ENCODE measurements at places on chromosomes 6 and 20.

DNA sequence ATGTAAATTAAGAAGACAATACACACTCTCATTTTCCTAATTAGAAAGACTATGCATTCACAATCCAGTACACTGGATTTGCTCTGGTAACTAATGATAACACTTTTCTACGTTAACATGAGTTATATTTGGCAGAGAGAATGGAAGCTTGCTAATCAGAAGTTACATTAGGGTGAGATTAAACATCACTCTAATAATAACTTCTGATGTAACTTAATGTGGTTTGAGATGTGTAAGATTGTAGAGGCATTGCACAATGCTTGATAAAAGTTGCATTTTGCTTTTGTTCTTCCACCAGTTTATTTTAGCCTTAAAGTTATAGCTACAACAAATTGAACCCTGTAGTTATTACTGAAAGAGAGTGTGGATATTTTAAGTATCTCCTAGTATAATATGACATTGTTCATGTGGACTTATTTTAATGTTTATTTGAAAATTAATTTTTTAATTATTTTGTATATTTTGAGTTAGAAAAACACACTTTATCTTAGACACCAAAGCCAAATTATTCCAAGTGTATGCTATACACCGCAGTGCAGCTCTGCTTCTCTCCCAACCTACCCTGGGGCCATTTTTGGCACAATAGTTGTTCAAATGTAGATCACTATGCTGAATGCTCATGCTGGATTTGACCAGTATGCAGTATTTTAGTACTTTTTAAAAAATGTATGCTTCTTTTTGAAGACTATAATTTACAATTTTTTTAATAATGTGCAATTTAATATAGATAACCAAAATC lies 143.2 kb downstream of the SLC16A10 start:
- no peak for DNase-seq

- DNase-seq = no peak
These were observed 553.7 kb downstream of the CD83 start for GRCh38 chr6:14671261-14671681.

GRCh38 chr6:123201869-123202372 lies 205.9 kb downstream of the CLVS2 start:
- DNase-seq = no peak

- DNase-seq = no peak
These were observed 97.8 kb downstream of the PLEKHG1 start for GRCh38 chr6:150697515-150697914.

GRCh38 chr6:56399250-56399671 lies 151.9 kb upstream of the COL21A1 start:
- no peak for DNase-seq

- no peak for DNase-seq
These were observed 39.5 kb upstream of the B4GALT5 start for GRCh38 chr20:49753133-49753532.

DNA sequence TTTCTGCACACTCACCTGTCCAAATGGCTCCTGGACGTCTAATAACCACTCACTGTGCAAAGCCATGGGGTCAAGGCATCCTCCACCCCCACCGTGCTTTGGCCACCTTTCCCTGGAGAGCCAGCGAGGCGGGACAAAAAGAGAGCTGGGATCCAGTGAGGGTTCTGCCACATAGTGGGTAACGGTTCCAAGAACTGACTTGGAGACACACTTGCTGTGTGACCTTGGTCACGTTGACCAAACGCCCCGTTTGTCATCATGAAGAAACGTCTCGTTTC lies 287.2 kb downstream of the TFAP2C start:
- DNase-seq = no peak

- peak; percentile 8 for DNase-seq
These were observed 19.4 kb upstream of the TUBB2A start for GRCh38 chr6:3176562-3177355.

GRCh38 chr6:58073263-58073662 lies 755.8 kb downstream of the PRIM2 start:
- DNase-seq = no peak

DNA sequence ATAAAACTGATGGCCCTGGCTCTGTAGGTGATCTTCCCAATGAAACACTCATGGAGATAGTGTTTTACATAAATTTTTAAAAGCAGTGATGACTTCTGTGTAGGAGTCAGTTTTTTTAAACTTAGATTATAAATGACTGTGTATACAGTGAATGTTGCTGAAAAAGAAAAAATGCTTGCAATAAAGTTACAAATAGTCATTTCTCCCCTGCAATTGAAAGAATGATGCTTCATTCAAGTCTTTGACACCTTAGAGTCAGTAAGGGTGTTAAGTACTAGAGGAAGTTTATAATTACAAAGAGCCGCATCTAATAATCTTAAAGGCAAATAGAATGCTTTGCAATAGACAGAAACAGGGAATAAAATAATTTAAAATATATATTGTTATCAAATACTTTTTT lies 27.6 kb downstream of the ZNF292 start:
- DNase-seq = no peak

- no peak for DNase-seq
These were observed 16.7 kb upstream of the PDYN start for GRCh38 chr20:2010533-2010932.

- no peak for DNase-seq
These were observed 98.2 kb downstream of the THBS2 start for GRCh38 chr6:169155481-169155880.

GRCh38 chr6:16741112-16742016 lies 19.9 kb downstream of the ATXN1 start:
- no peak for DNase-seq

- no peak for DNase-seq
These were observed 162.0 kb upstream of the STMND1 start for GRCh38 chr6:16939839-16940238.

GRCh38 chr20:62475027-62475771 lies 596 bp downstream of the GATA5 start:
- no peak for DNase-seq

DNA sequence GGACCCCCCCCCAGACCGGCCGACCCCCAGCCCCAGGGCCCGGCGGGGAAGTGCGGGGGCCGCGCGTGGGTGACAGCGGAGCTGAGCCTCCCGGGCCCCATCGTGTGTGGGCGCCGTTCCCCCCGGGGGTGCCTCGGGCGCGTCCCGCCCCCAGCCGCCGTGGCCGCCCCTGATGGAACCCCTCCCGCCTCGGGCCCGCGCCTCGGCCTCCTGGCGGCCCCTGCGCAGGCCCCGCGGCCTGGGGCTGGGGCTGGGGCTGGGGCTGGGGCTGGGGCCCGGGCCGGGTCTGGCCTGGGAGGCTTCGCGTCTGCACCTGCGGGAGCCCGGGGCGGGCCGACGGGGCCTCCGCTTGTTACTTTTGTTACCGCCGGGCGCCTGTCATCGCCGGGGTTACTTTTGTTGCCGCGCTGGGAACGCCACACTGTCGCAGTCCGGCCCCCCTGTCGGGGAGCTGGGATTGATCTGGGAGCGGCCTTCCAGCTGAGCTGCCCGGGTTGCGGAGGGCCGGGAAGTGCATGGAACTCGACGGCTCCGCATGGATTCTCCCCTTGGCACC lies 598 bp downstream of the OGFR start:
- no peak for DNase-seq
